Posterior vena cava (tissue), 2 donors: ENCODE measurements at places on chromosomes 4 and X.
A peak's percentile ranks its signal among the peaks of the same experiment; 100 is the strongest.

DNA sequence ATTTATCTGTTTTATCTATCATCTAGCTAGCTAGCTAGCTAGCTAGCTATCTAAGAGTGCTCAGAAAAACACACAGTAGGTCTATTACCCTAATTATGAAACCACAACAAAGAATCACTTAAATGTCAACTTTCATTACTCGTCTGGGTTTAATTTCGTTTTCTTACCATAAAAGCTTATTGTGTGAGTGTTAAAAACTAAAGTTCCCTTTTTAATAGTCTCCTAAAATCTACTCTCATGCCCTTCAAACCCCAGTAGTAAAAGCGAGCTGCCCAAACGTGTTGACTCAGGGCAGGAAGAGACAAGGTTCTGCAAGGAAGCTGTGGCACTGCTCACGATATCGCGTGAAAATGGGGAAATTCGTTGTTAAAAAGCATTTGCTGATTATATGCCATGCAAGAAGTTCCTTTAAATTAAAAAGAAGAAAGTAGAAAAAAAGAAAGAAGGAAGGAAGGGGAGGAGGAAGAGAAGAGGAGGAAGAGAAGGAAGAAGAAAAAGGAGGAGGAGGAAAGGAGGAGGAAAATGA lies 595 bp downstream of the MBNL3 start:
- no peak for DNase-seq

GRCh38 chr4:86054286-86055032 lies 305.4 kb downstream of the MAPK10 start:
- DNase-seq, result no peak

DNA sequence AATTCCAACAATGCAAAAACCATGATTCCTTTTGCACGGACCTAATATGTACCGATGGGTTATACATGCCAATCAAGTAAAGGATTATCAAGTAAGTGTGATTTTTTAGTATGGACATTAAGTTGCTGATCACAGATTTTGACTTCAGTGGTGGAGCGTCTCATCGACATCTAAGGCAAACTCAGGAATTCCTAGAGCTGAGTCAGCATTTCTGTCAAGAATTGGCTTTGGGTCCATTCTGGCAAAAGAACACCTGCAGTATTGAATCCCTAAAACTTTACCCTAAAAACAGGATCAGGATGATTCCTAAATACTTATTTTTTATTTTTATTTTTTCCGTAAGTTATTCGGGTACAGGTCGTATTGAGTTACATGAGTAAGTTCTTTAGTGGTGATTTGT lies 83.6 kb downstream of the HPGD start:
- DNase-seq, result no peak

- DNase-seq, result no peak
Measured at GRCh38 chrX:119093991-119094735, 21.4 kb downstream of the CT47C1 start.

GRCh38 chr4:54281054-54281766 lies 52.1 kb downstream of the PDGFRA start:
- peak; percentile 94 for DNase-seq

DNA sequence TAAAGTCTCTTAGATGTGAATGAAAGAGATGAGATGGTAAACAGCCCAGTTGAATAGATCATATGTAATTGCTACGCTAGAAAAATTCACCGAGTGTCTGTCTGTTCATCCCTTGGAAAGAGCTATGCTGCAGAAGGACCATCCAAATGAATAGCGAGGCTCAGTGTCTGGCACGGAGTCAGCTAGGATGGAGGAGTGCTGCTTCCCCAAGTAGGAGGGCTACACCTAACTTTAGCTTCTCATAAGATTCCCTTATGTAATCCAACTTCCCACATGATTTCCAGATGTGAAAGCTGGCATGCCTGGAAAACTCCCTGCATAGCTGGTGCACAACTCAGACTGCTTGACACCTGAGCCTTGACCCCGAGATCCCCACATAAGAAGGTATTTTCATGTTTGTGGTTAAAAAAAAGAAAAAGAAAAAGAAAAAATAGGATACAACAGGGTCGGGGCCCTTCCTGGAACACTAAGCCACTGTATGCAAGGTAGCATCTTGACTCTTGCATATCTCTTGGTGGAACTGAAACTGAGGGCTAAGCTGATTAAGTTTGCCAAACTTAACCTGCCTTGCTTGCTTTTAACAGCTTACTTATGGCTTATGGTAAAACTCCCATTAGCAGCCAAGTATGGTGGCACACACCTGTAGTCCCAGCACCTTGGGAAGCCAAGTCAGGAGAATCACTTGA lies 82.3 kb downstream of the FREM3 start:
- DNase-seq, result no peak

- peak; percentile 83 for DNase-seq
Measured at GRCh38 chrX:130165181-130165702, 399 bp downstream of the AIFM1 start.

DNA sequence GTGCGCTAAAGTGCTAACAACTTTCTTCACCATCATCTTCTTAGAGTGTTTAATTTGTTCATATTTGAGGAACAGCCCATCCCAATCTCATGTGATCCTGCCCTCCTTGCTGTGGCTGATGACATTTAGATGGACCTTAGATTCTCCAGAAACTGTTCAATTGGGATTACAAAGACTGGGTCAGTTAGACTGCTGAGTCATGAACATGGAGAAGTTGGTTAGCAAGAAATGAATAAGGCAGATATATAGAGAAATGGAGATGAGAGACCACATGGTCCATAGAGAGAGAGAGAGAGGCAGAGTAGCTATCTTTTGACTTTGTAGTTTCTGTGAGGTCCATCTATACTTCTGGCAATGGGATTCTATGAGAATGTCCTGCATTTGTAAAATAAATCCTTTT lies 275.9 kb downstream of the GLUD2 start:
- no peak for DNase-seq

GRCh38 chrX:13469963-13470684 lies 99.3 kb upstream of the EGFL6 start:
- DNase-seq, result no peak

- no peak for DNase-seq
Measured at GRCh38 chrX:48473704-48473990, 2.4 kb upstream of the FTSJ1 start.

GRCh38 chr4:81148576-81148975 lies 66.4 kb downstream of the PRKG2 start:
- DNase-seq, result no peak

DNA sequence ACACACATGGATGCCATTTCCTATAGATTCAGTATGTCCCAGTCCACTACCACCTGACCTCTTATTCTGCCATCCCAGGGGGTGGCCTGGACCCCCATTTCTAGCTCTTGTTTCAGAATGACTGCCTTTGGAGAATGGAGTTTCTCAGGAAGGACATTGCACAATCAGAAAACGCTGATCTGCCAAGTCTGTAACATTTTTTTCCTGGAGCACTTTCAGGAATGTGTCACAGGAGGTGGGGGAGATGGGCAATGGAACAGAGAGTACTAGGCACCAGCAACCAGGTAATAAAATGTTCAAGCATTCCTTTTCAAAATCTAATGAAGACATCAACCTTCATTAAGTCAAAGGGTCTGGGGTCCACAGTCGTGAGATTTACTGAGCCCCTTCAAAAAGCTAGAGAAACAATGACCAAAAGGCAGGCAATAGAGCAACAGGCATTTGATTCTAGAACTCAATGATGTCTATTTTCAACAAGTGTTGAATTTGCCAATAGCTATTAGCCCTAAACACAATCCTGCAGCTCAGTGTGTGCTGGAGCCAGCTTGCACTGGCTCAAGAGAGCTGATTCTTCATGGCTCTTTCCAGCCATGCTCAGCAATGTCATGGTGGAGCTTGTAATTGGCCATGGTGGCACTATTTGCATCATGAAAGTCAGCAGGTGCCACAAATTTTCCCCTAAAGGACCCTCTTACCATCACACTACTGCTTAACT lies 87.1 kb downstream of the KDR start:
- DNase-seq, result no peak

- peak; percentile 48 for DNase-seq
Measured at GRCh38 chr4:8671712-8672290, 79.2 kb downstream of the CPZ start.

GRCh38 chrX:46628460-46629371 lies 55.2 kb downstream of the CHST7 start:
- DNase-seq, result peak; percentile 80

- DNase-seq, result no peak
Measured at GRCh38 chrX:123847056-123847455, 12.8 kb upstream of the XIAP start.

DNA sequence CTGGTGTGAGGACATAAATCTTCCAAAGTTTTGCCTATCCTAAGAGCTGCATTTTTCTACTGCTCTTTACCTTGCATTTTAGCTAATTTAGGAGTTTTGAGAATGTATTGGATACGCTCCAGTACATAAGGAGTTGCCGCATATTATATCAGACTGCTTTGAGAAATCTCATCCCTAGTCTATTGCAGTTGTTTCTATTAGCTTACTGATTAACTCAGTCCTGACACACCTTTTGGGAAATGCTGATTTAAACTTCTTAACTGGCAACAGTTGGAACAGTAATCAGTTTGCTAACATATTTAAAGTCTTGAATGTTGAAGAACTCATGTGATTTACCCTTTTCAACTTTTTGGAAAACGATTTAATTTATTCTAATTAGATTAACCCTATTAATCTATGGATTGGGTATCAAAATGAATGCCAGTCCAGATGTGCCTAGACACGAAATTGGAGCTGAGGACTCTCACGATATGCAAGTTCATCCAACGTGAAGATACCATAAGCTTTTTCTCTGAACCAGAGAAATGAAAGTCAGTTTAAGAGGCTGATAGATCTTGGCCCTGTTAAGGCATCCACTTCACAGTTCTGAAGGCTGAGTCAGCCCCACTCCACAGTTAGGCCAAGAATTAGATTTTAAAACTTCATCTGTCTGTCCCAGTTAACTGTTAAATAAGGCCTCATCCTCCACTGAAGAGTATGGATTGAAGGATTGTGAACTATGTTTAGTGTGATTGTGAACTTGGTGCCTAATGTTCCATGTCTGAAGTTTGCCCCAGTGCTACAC lies 90.0 kb downstream of the MAOA start:
- no peak for DNase-seq

GRCh38 chrX:71131510-71131909 lies 13.1 kb downstream of the MED12 start:
- DNase-seq, result no peak

- DNase-seq, result no peak
Measured at GRCh38 chrX:13383907-13384306, 64.1 kb upstream of the ATXN3L start.

DNA sequence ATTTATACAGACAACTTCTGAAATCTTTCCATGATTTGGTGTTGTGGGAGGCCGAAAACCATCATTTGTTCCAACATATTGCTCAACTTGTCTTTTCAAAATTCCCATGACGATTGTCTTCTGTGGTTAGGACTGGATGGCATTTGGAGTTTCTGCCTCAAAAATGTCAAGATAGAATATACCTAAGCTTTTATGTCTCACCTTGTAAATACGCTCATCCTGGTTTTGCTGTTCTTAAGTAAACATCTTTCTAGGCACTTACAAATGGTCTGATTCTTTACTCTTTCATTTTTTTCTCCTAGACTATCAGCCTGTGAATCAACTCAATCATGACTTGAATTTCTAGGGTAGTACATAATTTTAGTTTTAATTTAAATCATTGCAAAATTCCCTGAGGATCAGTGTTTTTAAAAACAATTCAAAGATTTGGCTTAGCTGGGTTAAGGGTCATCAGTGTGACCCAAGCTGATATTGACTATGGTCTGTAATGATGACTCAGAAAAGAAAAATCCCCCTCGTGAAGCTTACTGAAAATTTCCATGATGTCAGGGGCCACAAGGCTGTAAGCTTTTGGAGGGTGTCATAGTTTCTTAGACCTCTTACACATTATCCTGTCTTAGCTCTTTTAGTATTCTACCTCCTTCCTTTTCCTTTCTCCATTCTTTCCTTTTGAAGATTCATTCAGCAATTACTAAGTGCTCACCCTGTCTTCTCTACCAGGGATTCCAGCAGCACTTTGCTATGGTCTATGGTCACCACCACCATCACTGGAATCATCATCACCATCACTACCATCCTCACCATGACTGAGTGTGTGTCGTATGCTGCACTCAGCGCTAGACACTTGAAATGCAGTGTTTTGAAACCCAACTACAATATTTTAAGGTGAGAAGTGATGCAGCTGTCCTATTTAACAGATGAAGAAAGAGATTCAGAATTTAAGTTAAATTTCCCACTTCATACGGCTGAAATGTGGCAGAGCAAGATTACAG lies 124.4 kb downstream of the CPE start:
- no peak for DNase-seq

GRCh38 chrX:155876704-155877103 lies 4.4 kb upstream of the VAMP7 start:
- DNase-seq, result no peak

- DNase-seq, result peak; percentile 64
Measured at GRCh38 chr4:6071191-6071958, 53.1 kb upstream of the C4orf50 start.

- no peak for DNase-seq
Measured at GRCh38 chr4:40121515-40121914, 64.9 kb downstream of the N4BP2 start.
